ENCODE measurements at places on chromosomes 11 and 22.

- no peak for DNase-seq
These were observed 1.4 kb downstream of the MED15 start for GRCh38 chr22:20508815-20509271.

DNA sequence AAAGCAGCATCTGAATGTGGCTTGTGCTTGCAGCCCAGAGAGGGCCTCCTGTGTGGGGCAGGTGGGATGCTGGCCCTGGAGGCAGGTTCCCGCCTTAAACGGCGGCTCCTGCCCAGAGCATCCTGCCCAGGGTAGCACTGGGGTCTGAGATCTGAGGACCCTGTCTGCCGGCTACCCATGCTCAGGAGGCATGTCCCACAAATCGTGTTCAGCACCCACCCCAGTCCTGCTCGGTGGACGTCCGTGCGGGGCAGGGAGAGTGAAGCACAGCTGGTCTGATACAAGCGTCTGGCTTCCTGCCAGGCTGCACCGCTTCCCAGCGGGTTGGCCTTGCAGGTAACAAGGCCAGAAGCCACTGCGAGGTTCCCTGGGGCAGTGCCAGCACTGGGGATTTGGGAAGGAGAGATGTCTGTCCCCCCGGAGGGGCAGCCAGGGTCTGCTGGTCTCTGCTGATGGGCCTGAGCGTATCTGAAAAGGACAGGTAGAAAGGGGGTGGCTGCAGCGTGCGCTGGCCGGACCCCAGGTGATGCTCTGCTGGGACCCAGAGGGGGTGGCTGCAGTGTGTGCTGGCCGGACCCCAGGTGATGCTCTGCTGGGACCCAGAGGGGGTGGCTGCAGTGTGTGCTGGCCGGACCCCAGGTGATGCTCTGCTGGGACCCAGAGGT, 3.6 kb downstream of the TRABD start:
- no peak for DNase-seq

DNA sequence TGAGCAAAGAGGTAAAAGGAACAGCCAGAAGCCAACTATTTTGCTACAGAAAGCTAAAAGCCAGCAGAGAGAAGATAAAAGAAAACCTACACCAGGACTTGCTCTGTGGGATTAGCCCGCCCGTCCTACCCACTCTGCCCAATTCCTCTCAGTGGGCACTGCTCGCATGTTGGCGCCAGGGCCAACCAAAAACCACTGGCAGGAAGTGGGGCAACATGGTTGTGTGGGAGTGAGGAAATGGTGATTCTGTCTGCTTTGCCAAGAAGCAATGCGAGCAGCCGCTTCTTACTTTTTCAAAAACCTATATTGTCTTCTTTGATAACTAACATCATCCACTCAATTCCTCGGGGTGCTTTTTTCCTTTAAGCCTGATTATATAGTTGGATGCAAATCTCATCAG, 14.2 kb upstream of the APOA1 start:
- DNase-seq, result no peak

DNA sequence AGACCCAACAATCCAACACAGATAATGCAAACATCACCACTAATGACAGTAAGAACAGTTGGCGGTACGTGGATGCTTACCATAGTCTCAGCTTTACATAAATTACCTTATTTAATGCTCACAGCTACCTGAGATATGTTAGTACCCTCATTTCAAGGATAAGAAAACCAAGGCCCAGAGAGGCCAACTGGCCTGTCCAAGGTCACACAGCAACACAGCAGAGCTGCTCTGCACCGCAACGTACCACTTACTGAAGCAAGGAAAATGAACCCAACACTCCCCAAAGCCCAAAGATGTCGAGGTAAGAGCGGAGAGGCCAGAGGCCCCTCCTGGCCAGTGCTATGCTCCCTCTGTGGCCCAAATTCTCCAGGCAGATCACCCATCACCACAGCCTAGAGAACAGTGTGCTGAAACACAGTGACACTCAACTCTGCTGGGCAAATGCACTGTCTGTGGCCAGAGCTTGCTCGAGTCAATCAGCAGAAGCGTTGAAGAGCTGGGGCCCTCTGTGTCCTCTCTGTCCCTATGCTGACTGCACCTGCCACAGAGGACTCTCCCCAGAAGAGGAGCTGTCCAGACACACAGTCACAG, 14.0 kb downstream of the SHANK2 start:
- no peak for DNase-seq

GRCh38 chr11:70668204-70669202, 270.2 kb downstream of the CTTN start:
- no peak for DNase-seq

- no peak for DNase-seq
These were observed 1292.1 kb downstream of the TBC1D22A start for GRCh38 chr22:48054596-48054995.

DNA sequence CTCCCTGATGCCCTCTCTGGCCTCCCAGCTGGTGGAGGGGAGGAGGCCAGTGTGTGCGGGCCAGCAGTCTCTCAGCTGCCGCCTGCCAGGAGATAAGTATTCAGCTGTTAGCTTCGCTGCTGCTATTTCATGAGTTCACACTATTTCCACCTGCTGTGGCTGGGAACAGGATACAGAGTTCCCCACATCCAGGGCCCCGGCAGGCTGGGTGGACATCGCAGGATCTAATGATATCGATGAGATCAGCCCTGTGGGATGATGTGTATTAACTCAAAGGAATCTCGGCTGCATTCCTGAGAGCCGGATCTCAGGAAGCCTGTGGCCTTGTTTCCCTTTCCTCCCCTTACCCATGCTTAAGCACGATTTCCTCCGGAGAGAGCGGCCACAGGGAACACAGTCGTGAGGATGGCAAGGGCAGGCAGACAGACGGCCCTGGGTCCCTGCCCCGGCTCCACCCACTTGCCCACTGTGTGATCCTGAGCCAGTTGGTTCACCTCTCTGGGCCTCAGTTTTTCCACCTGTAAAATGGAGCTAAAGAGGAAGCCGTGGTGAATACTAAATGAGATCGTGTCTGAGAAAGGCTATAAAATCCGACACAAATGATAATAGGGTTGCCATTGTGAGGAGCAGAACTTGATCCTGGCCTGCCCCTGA, 6.5 kb upstream of the PVALB start:
- DNase-seq, result no peak

DNA sequence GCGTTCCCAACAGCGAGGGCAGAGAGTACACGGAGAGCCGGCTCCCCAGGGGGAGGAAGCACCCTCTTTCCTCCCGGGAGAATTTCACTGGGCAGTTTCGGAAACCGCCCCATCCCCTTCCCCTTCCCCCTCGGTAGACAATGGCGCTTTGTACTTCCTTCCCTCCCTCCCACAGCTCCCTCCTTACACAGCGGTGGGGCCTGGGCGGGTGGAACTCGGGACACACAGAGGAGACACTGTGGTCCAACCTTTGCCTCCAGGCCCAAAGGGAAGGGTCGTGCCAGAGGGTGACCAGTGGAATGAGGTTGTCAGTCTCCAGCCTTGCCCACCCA, 4.3 kb downstream of the SMTN start:
- no peak for DNase-seq

GRCh38 chr22:44325718-44326490, 13.2 kb upstream of the SHISAL1 start:
- DNase-seq, result no peak

GRCh38 chr11:78467931-78468330, 50.3 kb upstream of the GAB2 start:
- no peak for DNase-seq

DNA sequence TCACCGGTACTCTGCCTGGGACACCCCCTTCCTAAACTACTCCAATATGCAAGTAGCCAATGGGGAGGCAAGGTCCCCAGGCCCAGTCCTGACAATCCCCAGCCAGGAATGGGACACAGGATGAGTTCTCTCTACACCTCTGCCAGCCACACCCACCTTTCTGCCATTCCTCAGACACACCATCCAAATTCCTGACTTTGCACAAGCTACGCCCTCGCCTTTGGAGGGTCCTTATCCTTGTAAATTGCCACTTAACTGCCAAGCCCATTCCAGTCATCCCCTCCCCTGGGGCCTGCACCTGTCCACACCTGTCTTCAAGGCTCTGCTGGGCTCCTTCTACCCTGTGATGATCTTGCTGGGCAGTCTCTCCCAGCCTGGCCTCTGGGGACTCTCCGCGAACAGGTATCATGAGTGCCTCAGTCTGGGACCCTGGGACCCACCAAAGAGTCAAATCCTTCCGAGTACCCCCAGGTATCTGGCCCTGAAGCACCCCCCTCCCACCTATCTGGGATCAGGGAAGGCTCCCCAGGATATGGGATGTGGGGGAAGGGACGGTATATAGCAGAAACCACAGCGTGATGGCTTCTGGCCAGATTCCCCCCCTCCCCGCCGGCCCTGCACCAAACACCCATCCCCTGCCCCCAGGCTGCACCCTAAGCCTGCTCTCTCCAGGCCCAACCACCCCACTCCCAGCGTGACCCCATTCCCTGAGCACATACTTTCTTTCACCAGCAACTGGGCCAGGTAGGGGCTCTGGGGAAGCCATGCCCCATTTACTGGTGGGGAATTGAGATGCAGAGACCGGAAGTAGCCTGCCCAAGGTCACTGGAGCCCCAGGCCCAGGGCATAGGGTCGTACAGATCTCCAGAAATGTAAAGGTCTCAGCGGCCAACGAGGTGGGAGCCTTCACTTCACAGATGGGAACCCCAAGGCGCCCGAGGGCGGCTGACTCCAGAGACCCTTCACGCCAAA, 806 bp downstream of the ARAP1 start:
- no peak for DNase-seq

GRCh38 chr11:45704635-45705034, 39.2 kb upstream of the CHST1 start:
- DNase-seq, result no peak

DNA sequence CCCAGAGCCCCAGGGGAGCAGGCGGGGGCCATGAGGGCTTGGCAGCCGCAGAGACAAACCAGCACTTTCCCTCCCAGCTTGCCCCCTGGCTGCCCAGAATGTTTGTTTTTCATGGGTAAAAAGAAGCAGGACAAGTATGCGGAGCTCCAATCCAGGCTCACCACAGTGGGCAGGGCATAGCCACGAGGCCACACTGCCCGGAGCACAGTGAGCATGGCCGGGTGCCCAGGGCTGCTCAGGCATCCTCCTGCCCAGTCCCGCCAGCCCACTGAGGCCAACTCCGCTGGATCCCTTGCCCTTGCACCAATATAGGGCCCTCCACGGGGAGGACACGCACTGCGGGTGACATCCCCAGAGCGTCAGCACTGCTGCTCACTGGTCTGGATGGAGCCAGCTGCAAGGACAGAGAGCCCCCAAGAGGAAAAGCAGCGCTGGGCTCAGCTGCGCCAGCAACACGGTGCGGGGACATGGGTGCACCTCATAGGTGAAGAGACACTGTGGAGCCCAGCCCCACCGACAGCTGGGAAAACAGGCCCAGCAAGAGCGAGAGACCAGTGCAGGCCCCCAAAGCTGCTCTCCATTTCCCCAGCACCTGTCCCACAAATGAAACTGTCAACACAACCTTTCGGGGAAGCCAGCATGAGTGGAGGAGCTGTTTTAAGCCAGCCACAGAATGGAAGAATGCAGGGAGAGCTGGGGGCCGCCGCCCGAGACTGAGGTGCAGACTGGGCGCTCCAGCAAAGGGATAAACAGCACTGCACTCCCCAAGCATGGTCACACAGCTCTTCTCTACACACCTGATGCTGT, 24.8 kb downstream of the ARVCF start:
- no peak for DNase-seq

- no peak for DNase-seq
These were observed 30.3 kb upstream of the PRR5 start for GRCh38 chr22:44671742-44672141.

GRCh38 chr22:31893460-31893859, 50.9 kb upstream of the YWHAH start:
- no peak for DNase-seq

DNA sequence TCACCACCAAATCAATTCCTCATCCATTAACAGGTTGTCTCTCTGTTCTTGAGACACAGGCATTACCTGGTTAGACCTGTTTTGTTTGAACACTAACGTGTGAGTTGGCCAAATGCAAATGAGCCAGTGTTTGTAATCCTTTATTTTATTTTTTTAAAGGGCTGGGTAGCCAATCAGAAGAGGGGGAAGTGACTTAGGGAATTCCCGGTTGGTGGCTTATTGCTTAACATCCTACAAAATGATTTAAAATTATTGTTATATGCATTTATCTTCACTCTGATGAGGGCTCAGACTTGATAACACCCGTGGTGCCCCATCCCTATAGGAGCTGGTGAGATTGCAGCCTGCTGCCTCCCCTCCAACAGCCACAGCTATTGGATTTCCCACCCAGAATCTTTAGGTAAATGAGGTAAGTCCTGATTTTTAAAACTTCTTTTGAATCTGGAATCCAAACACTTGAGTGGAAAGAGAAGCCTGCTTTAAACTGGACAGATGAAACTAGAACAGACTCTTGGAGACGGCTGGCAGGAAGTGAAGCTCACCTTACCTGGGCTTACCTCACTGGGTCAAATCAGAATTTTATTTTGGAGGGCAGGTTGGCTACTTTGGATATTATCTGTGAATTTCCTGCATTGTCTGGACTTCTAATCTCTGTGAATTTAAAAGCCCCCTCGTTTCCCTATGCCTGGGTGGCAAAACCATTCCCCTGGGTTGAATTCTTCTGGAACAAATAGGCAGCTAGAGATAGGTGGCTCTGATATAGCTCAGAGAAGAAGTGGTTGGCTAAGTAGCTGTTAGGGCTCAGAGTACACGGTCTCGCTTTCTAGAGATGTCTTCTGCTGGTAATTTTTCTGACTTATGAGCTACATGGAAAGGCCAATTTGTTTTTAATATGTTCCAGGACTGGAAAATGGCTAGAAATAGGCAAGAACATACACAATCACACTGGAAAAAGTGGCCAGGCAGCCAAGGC, at the start of gene EHF:
EHF (plus strand) TSS at position 274 of the 973 bp plus-strand sequence. CDS start 21,538 bp downstream, outside the sequence.
- DNase-seq, result no peak

DNA sequence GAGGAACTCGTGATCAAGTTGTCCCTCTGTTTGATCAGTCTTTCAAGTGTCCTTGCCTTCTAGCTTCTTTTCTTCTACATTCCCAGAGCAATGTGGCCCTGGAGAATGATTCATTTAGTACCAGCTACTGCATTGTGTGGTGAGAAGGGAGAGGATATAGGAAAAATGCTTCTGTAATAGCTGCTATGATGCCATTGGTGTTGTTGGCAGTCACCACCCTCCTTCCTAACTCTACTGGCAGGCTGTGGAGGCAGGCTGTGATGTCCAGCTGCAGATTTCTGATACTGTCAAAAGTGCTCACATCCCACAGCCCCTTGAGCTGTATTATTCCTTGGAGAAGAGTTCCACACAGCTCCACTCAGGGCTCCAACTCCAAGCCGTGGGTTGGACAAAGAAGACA, 52.8 kb downstream of the ENDOD1 start:
- no peak for DNase-seq

DNA sequence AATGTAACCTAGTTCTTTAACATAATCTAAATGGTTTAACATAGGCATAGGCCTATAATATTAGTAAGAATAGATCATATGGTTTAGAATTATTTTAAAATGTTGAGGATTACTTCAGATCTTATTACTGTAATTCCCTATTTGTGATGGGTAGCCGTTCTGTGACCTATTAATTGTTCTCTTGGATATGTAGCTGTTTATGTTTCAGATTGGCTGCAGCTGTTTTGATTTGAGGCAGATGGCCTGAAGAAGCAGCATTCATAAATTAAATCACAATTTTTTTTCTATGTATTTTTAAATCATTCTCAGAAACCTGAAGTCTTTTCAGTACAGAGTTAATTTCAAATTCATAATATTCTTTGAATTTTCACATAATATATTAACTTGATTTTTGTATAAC, 104.5 kb downstream of the PDE3B start:
- DNase-seq, result no peak

Measured in NCI-H1417 treated with DMSO at 0.1 percent for 48 hours (cell line).